ENCODE measurements at places on chromosomes 12 and 14.

- no peak for DNase-seq
Measured at GRCh38 chr14:27366596-27366995, 768.8 kb upstream of the NOVA1 start.

DNA sequence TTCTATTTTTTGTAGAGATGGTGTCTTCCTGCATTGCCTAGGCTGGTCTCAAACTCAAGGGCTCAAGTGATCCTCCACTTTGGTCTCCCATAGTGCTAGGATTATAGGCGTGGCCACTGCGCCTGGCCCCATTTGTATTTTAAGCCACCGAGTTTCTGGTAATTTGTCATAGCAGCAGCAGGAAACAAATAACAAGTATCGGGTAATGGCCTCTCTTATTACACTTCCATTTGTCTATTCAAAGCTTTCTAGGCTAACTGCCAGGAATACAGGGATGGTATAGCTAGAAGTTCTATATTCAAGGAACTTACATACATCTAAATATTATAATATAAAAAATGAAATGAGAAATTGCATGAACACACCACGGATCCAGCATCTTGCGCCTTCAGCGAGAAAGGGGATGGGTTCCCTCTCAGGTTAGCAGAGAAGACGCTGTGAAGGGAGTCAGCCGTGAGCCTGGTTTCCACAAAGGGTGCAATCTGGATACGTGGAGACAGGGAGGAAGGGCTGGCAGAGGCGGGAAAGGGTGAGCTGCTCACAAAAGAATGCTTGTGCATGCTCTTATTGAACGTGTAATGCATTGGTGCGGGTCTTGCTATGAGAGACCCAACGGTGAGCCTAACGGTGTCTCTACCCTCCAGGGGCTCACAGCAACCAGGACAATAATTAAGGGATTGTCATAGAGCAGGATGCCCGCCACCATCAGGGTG lies 9.5 kb downstream of the BDKRB1 start:
- no peak for DNase-seq

DNA sequence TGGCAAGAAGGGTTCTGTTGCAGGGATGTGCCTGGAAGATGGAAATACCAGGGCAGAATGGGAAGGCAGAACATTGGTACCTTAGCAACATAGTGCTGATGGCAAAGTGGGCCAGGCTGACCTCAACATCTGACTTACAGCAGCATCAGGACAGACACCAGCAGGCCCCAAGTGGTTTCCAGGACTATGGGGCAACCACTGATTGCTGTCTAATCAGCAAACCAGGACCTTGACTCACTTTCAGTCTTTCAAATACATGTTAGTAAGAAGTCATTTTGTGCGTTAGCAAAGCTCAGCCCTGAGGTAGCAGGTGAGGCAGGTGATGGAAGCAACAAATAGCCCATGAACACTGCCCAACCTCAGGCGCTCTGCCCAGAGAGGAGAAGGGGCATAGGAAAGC lies 4.7 kb upstream of the SPTSSA start:
- no peak for DNase-seq

DNA sequence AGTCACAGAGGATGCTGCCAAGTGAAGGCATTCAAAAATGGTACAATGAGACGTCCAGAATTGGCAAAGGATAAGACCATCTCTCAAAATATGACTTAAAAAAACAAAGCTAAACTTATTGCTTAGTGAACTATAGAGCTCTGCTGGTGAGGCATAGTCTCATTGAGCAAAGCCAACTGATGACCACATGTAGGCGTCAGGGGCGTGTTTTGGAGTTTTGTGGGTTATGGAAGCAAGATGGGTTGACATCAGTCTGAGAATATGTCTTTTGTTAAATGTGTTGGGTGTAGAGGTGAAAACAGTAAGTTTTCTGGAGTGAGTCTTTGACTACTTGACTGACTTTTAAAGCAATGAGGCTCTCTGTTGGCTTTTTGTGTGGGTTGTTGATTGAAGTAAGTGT lies 47.2 kb downstream of the ATL1 start:
- no peak for DNase-seq

- no peak for DNase-seq
Measured at GRCh38 chr14:43155258-43155657, 1351.8 kb downstream of the FSCB start.

DNA sequence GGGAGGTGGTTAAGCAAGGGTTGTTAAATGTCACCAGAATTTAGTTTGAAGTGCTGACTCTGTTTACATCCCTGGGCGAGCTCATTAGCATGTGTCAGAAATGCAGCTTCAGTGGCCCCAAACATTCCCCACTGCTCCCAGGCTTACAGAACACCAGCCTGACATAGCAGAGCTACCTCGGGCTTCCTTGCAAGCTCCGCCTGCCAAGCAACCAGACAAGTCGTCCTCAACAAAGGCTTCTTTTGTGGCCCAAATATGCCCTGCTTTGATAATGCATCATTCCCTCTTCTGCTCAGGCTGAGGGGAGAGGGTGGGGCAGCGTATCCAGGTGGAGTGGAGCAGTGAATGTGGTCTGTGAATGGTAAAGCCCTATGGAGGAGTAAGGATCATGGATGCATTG lies 28.0 kb downstream of the ERH start:
- DNase-seq: no peak

GRCh38 chr14:60064491-60065072 lies 27.1 kb upstream of the PCNX4 start:
- no peak for DNase-seq

DNA sequence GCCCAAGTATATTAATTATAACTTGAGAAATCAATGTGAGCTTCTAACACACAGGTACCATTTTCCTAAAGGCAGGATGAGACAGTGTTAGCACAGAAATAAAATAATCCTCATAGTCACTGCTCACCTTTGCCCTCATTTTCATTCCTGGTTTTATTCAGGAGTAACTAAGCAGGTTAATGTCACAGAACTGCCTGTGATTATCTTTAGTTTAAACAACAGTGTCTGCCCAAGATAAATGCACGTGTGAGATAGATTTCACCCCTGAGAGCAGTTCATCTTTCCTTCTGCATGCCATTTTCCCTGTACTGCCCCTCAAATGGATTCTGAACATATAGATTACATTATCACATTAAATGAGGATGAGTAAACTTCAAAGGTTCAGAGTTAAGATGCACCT lies 250.7 kb downstream of the RMST start:
- no peak for DNase-seq

- DNase-seq: no peak
Measured at GRCh38 chr12:106333756-106334155, 23.8 kb upstream of the POLR3B start.

DNA sequence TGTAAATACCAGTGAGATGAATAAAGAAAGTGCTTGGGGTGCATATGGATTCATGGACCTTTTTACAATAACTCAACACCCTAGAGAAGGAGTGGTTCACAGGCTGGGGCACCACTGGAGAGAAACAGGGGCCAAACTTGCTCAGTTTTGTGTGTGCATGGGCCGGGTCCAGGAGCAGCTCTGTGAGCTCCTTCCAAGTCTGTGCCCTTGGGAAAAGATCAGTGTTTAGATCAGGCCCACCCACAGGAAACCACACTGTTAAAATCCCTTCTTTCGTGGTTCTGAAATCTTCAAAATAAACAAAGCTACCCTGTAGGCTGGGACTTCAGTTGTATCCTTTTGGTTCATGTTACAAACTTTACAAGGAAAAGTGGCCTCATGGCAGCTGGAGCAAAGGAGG lies 156.1 kb upstream of the TMEM260 start:
- no peak for DNase-seq

DNA sequence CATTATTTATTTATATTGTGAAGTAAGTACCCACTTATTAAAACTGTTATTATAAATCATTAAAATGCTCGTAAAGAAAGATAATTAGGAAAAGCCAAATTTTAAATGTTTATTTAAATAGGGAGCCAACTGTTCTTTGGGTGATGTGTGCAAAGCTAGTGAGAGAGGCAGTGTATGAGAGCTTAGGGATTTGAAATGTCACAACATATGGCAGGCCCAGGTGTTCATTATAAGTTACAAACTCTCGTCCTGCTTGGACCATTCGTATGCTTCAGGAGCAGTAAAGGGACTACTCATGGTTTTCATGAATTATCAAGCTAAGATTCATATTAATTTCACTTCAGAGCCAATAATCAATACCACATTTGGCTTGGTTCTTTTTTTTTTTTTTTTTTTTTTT lies 154.5 kb downstream of the TGFB3 start:
- no peak for DNase-seq

- peak; percentile 78 for DNase-seq
Measured at GRCh38 chr12:127145929-127146789, 1120.8 kb upstream of the TMEM132C start.

DNA sequence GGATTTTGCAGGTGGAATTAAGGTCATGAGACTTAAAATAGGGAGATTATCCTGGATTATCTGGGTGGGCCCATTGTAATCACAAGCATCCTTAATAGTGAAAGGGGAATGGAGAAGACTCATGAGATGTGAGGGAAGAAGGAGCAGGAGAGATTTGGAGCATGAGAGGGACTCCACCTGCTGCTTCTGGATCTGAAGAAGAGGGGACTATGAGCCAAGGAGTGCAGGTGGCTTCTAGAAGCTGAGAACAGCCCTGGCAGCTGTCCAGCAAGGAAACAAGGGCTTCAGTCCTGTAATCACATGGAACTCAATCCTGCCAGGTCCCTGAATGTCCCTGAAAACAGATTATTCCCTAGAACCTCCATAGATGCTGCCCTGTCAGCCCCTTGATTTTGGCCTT lies 67.8 kb downstream of the PELI2 start:
- DNase-seq: no peak

GRCh38 chr12:59459966-59460660 lies 135.7 kb upstream of the SLC16A7 start:
- no peak for DNase-seq

GRCh38 chr12:107306141-107306659 lies 212.9 kb upstream of the CRY1 start:
- no peak for DNase-seq

- DNase-seq: no peak
Measured at GRCh38 chr14:52244328-52244727, 23.2 kb upstream of the PTGDR start.

DNA sequence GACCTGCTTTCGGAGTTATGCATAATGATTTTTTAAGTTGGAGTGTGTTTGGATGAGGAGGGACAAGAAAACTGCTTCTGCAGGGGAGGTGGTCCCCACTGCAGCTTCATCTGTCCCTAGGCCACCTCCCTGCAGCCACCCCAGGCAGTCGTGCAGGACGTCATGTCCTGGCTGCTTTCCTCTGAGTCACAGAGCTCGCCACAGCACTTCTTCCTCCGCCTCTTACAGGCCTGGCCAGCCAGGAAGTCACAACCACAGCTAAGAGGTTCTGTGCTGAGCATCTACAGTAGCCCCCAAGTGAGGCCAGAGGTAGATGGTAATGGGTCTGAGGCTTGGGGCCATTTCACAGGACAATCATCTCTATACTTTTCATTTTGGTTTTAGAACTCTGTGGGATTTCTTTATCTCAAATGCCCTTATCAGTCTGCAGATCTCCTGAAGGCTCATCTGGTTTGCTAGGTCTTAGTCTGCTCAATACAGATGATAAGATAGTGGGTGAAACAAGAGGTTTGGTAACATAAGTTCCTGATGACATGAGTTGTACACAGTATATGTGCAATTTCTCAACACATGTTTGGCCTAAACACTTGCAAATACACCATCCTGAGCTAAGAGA lies 106.4 kb downstream of the ARF6 start:
- DNase-seq: peak; percentile 70

DNA sequence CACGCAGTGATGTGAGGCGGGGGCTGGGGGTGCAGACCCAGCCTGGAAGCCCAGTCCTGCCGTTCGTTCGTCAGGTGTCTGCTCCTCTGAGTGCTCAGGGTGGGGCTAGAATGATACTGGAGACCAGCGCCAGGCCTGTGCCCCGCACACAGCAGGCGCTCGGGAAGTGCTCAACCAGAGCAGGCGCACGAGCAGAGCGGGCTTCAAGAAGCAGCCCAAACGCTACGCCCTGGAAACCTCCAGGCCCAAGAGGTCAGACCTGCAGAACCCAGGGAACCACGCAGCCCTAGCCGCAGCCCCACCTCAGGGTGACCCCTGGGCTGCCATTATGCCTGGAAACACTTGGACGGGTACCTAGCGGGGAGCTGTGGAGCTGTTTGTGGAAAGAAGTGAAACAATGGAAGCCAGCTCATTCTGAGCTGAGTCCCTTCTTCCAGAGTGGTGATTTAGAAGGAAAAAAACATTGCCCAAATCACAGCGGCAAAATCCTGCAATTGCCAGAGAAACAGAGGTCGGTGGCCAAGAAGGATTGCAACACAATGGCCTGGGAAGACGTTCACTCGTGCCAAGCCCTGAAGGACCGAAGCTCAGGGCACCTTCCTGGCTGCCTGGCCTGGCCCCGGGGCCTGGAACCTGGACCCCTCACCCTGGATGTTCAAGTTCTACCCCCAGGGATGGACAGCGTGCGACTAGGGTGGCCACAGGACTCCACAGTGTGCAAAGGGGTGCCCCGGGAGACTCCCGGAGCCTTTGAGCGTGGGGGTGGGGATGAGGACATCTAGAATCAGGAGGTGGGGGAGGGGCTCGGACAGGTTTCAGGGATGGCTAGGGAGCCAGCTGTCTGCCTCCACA lies 40.4 kb upstream of the DIO3 start:
- DNase-seq: no peak

- no peak for DNase-seq
Measured at GRCh38 chr12:112001576-112001975, 11.4 kb downstream of the TMEM116 start.

DNA sequence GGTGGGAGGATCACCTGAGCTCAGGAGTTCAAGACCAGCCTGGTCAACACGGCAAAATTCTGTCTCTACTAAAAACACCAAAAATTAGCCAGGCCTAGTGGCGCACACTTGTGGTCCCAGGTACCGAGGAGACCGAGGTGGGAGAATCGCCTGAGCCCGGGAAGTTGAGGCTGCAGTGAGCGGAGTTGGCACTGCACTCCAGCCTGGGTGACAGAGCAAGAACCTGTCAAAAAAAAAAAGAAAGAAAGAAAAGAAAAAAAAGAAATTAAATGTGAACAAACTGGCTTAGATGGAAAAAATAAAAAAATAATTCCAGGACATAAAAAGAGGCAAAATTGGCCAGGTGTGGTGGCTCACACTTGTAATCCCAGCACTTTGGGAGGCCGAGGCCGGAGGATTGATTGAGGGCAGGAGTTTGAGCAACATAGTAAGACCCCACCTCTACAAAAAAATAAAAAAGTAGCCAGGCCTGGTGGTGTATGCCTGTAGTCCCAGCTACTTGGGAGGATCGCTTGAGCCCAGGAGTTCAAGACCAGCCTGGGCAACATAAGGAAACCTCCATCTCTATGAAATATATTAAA lies 3.5 kb downstream of the TMEM119 start:
- DNase-seq: no peak

- no peak for DNase-seq
Measured at GRCh38 chr12:24455811-24456210, 493.1 kb downstream of the BCAT1 start.

GRCh38 chr12:25058658-25059058 lies 109.8 kb upstream of the BCAT1 start:
- no peak for DNase-seq
